MV-4-11 (cell line): ENCODE measurements at places on chromosomes 3 and 15.

DNA sequence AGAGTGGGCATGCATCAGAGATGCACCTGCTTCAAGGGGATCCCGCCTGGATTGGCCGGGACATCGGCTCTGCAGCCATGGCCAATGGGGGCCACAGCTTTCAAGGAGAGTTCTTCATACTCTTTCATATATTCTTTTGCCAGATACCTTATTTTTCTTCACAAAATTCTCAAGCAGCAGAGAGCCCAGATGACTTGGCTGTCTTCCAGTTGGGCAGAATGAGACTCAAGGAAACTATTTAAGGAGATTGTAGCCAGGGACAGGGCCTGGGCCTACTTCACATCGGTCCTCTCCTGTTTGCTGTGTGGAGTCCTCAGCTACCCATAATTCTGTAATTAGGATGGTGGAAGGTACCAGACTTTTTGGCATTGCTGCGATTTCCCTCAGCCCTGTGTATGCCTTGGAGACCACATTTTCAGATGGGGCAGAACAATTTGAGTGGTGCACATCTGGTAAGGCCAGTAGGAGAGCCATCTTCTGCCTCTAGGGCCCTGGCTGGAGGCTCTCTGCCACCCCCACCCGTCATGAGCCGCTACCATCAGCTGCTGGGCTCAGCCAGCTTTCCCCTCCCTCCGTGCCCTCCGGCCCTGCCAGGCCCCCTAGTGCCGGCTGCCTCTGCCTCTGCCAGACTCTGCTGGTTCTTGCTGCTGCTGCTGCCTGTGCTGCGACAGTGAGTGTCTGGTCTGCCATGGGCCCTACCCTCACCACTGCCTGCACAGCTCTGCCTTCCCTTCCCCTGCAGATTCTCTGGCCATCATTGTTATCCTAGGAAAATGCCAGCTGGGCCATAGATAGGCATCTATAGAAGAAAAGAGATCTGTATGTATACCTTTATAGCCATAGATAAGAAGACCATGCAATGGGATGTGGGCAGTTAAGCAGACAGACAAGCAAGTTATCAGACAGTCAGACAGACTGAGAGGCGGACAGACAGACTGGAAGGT is 6.7 kb downstream of the PLIN1 start:
- DNase-seq = no peak

DNA sequence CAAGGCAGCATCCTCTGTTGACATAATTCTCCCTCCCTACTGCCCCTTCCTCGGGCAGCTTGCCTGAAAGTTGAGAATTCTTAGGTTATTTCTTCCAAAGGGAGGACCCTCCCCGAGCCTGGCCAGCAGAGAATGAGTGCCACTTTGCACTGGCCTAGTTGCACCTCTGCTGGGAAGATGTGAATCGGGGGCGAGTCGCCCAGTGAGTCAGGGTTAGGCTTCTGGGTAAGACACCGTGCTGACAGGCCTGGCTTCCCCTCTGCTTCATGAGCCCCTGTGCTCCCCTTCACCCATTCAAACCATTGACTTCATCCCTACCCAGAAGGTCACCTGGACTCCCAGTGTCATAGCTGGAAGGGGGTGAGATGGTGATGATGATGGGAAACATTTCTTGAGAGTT is 82.3 kb downstream of the AAGAB start:
- no peak for DNase-seq

- DNase-seq = no peak
These were observed 210.6 kb downstream of the ATP8B4 start for GRCh38 chr15:49908236-49908932.

GRCh38 chr3:124607163-124607562 is 123.1 kb upstream of the UMPS start:
- no peak for DNase-seq

GRCh38 chr3:4220065-4220464 is 83.1 kb upstream of the SETMAR start:
- no peak for DNase-seq

GRCh38 chr3:16888785-16889607 is 4.2 kb downstream of the PLCL2 start:
- no peak for DNase-seq

GRCh38 chr3:186509423-186509822 is 34.8 kb downstream of the CRYGS start:
- no peak for DNase-seq

- no peak for DNase-seq
These were observed 75.4 kb upstream of the PLXNA1 start for GRCh38 chr3:126907557-126907956.

DNA sequence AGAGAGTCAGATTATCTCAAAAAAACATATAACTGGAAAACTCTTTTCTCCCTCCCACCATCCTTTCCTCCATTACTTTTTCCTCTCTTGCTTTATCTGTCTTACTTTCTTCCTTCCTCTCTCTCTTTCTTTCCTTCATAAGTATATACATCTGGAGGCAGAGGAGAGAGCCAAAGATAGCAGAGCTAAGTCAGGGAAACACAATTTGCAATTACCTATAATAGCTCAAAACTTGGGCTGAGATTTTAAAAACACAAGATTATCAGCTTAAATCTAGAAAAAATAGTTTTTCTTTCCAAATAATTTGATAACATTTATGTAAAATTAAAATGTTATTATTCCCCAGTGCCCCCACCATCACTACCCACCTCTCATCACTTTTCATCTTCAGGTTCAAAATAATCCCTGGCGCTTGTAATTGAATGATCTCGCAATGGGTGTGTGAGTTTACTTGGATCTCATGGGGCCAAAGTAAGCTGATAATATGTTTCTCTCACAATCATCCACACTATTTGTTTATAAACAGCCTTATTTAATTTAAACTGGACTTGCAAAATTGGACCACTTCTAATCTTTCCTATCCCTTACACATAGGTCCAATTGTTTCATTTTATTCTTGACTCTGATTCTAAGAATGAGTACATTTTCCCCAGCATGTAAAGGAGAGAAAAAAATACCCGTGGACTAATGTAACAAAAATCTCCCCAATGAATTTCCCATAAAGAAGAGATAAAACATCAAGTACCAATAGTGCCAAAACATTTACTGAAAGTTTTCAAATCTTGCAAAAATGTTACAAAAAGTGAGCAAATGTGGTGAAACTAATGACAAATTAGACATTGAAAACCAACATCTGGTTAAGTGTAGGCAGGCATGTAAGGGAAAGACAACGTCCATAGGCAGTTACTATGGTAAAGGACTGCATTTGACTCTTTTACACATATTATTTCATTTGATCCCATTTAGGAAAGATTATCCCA is 236.9 kb downstream of the DTWD1 start:
- no peak for DNase-seq

- no peak for DNase-seq
These were observed 1.1 kb upstream of the PML start for GRCh38 chr15:73993211-73993994.

DNA sequence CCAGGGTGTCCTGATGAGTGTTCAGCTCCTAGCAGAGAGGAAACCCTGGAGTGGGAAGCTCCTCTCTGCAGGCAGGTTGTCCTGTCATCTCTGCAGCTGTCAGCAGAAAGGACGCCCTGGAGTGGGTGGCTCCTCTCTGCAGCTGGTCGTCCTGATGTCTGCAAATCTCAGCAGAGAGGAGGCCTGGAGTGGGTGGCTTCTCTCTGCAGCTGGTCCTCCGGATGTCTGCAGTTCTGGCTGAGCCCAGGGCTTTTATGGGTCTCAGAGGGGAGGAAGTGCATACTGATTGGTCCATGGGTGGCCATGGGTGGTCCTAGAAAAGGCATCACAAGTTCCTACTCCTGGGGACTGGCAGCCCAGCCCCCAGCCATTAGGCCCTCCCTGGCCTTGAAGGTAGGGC is 102.6 kb upstream of the BNIP2 start:
- DNase-seq = no peak

DNA sequence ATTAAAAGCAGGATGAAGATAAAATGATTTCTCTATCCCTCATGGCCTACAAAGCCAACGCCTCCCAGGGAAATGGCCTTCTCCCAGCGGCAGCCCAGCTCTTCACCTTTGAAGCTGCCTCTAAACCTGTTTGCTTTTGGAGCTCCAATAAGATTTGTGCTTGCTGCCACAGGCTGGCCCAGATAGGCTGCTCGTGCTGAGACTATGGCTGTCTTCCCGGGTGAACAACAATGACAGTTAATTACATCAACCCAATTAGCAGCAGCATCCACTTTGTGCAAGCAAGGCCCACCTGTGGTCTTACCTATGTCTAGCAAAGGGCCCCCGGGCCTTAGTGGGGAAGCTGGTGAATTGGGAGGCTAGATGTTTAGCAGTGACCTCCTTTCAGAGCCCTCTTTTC is 179.6 kb downstream of the P3H2 start:
- no peak for DNase-seq
